ENCODE measurements at places on chromosomes 1 and 21.

- H3K36me3 ChIP-seq, result no peaks in the 10 kb centered on the region
- H3K27me3 ChIP-seq, result no peaks in the 10 kb centered on the region
These were observed 149.3 kb downstream of the HUNK start for GRCh38 chr21:32022146-32022545.

DNA sequence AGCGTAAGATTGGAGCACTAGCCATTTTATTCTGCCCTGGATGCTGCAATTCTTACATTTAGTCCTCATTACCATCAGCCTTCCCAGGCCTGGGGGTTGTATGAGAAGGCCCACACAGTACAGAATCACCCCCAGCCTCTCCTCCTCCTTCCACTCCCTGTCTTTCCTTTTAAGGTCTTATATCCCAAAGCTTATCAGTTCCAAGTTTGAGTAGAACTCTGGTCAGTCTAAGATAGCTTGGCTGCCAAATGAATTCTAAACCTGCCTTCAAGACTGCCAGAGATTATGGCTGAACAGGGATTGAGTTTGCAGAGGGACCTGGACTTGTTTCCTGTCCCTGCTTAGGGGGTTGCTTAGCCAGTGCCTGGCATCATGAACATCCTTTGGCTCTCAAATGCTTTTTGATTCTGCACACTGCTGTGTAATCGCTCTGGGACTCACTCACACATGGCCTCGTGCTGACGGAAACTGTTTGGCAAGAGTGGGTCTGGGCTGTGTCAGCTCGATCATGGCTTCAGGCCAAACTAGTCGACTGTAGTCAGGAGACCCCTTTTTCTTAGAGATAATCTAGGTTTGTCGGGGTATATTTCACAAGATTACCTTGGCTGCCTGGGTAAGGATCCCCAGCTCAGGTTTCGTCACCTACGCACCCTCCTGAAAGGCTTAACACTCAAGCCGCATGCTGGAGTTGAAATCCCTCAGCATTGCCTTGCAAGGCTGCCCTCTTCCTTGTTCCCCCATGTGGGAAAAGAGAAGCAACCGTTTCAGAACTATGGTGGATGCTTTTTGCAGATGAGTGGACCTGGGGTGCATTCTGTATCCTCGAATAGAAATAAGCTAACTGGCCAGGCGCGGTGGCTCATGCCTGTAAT lies 252.6 kb downstream of the NFIA start:
- peak overlapping the region; percentile 60 for H3K27ac ChIP-seq
- H3K36me3 ChIP-seq, result peaks cover 8% of the 10 kb centered on the region
- no peak overlapping the region for H3K4me3 ChIP-seq
- H3K27me3 ChIP-seq, result no peaks in the 10 kb centered on the region
- DNase-seq, result peak; percentile 80

GRCh38 chr1:151790940-151791651 lies 796 bp upstream of the TDRKH start:
- no peaks in the 10 kb centered on the region for H3K36me3 ChIP-seq
- H3K27ac ChIP-seq, result peak overlapping the region; percentile 71
- peaks cover 4% of the 10 kb centered on the region for H3K4me1 ChIP-seq
- no peak for DNase-seq
- H3K4me3 ChIP-seq, result peak overlapping the region; percentile 57

- H3K27me3 ChIP-seq, result no peaks in the 10 kb centered on the region
- no peak overlapping the region for H3K4me3 ChIP-seq
- H3K27ac ChIP-seq, result no peak overlapping the region
- no peaks in the 10 kb centered on the region for H3K36me3 ChIP-seq
These were observed 7.9 kb upstream of the GUCA2B start for GRCh38 chr1:42145389-42145716.

DNA sequence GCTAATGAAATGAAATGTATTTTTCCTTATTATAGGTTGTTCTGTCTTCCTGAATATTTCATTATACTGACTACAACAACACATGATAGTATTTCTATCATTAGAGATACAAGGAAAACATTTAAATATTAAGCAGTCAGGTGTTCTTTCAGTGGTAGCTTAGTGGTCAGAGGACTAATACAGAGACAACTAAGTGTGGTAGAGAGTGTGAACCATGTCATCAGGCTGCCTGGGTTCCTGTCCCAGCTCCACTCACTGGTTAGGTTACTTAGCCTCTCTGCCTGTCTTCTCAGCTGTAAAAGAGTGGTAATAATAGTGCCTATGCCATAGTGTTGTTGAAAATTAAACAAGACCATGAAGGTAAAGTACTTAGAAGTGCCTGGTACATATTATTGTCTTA lies 3.9 kb downstream of the UAP1 start:
- H3K27ac ChIP-seq, result no peak overlapping the region
- no peak for DNase-seq
- no peak overlapping the region for H3K4me3 ChIP-seq
- H3K27me3 ChIP-seq, result no peaks in the 10 kb centered on the region
- peaks cover 30% of the 10 kb centered on the region for H3K4me1 ChIP-seq
- H3K36me3 ChIP-seq, result peaks cover 8% of the 10 kb centered on the region

DNA sequence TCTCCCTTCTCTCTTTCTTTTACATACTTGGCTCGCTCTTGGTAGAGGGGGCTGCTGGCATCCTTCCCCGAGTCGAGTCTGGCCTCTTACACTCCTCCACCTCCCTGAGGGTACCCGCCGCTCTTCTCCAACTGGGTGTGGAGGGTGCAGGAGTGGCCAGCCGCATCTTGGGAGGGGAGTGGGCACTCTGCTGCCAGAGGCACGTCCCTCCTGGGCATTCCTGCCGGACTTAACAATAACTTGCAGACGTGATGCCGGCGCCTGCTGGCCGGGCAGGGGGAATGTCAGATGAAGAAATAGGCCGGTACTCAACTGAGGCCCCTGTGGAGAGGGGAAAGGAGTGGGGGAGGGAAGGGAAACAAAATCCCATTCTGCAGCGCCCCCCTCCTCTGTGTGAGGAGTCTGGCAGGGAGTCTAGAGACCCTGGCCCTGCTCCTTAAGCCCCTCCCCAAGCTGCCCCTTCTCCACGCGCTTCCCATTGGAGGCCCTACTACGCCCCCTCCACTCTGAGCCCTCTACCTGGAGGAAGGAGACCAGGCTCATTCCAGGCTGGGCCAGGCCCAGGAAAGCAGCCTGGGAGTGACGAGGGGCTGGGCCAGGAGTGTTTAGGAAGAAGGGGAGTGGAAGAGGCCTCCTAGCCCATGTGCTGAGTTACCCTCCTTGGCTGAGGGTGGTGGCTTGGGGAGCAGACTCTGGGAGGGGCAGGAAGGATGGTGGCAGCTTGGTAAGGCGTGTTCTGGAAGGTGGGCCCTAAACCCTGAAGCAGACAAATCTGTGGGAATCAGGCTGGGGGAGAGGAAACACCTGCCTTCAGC lies 1.8 kb downstream of the ATP2B4 start:
- H3K4me3 ChIP-seq, result peak overlapping the region; percentile 67
- H3K27ac ChIP-seq, result peak overlapping the region; percentile 86
- no peaks in the 10 kb centered on the region for H3K36me3 ChIP-seq
- peak; percentile 84 for DNase-seq
- peaks cover 49% of the 10 kb centered on the region for H3K4me1 ChIP-seq

DNA sequence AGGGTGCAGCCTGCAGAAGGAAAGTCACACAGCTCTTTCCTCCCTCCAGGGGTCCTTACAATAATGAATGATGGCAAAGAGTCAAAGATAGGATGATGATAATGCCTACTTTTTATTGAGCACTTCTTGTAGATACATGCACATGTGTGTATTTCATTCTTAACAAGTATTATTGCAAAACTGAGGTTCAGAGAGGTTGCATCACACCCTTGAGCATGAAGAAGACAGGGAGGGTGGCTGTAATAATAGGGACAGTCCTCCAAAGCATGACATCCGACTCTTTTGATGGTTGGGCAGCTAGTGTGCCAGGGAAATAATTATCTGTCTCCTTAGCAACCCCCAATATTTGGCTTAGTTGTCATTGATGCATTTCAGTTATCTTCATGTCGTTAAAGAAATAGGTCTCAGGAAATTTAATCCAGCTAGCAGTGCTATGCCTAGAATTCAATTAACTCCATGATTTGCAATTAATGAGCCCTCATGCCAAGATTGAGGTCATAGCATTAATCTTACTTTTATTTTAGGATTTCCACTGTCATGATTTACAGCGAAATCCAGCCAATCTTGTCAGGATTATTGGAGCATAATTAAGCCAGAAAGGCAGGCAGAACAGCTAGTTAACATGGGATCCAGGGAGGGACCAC lies 35.0 kb downstream of the DNAJC6 start:
- no peaks in the 10 kb centered on the region for H3K36me3 ChIP-seq
- no peaks in the 10 kb centered on the region for H3K4me1 ChIP-seq
- no peak overlapping the region for H3K4me3 ChIP-seq

DNA sequence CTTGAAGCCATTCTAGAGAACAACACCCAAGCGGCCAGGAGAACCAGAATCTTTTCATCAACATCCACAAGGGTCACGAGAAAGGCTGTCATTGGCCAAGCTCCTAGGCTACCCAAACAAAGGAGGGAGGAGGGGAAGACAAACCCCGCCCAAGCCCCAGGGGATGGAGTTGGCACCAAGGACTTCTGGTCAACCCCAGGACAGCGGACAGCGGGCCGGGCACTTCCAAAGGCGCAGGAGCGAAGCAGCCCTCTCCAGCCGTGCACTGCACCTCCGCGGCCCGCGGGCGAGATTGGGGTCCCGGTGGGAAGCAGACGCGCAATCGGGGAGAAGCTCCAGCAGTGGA lies at the start of gene CLIC6:
Gene CLIC6 (plus strand): TSS at position 192 of the 346 bp plus-strand sequence. CDS start 395 bp downstream, outside the sequence.
- H3K36me3 ChIP-seq, result no peaks in the 10 kb centered on the region
- peak within 1 kb of the TSS; percentile 61 for H3K4me3 ChIP-seq
- peak; percentile 75 for DNase-seq
- peaks cover 43% of the 10 kb centered on the region for H3K27me3 ChIP-seq
- peaks cover 17% of the 10 kb centered on the region for H3K4me1 ChIP-seq

GRCh38 chr1:53350853-53351767 lies 23.2 kb upstream of the LRP8 start:
- no peak overlapping the region for H3K27ac ChIP-seq
- no peaks in the 10 kb centered on the region for H3K27me3 ChIP-seq
- H3K36me3 ChIP-seq, result no peaks in the 10 kb centered on the region
- no peaks in the 10 kb centered on the region for H3K4me1 ChIP-seq
- DNase-seq, result peak; percentile 6

GRCh38 chr1:147748676-147749350 lies 11.6 kb downstream of the GJA5 start:
- H3K4me1 ChIP-seq, result no peaks in the 10 kb centered on the region
- H3K27ac ChIP-seq, result no peak overlapping the region
- no peak overlapping the region for H3K4me3 ChIP-seq

DNA sequence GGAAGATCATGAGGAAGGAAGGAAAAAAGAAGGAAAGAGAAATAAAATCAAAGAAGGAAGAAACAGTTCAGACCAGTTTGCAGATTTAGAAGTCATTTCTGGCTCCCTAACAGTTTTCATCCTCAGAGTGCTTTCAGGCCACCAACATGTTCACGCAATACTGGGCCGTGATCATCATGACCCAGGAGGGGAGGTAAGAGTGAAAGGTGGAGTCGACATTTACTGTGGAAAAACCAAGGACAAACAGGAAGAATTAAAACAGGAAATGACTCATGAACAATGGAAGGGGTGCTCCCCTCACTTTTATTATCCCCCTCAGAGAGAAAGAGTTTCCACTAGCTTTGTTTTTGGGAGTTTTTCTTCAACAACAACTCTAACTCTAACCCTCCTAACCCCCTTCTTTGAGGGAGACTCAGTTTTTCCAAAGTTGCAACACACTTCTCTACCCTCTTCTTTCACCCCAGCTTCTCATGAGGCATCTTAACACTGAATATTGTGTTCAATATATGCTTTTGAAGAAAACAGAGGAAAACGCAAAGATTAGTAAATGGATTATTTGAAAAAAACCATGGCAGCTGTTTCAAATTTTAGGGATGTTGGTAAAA lies 60.4 kb downstream of the VANGL2 start:
- H3K4me1 ChIP-seq, result no peaks in the 10 kb centered on the region
- no peak overlapping the region for H3K27ac ChIP-seq
- no peak overlapping the region for H3K4me3 ChIP-seq
- no peaks in the 10 kb centered on the region for H3K36me3 ChIP-seq
- no peak for DNase-seq

GRCh38 chr1:241131636-241132194 lies 225.3 kb downstream of the RGS7 start:
- no peaks in the 10 kb centered on the region for H3K27me3 ChIP-seq
- no peaks in the 10 kb centered on the region for H3K4me1 ChIP-seq
- DNase-seq, result no peak
- no peaks in the 10 kb centered on the region for H3K36me3 ChIP-seq
- no peak overlapping the region for H3K4me3 ChIP-seq

DNA sequence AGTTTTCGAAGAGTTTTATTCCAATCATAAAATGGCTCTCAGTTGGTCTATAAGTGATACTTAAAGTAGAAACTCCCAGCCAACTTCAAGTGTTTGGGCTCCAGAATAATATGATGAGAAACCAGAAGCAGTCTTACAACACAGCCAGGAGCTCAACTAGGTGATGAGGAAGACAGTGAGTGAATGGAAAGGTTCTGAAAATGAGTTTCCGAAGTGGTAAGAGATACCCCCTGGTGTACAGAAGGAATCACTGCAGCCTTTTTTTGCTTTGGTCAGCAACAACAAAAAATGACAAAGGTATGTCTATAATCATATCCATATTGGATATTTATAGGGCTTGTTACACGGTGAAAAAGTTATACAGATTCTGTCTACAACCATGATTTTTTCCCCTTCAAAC lies 16.5 kb downstream of the KRTAP19-1 start:
- H3K27me3 ChIP-seq, result no peaks in the 10 kb centered on the region
- no peak overlapping the region for H3K27ac ChIP-seq
- H3K4me1 ChIP-seq, result no peaks in the 10 kb centered on the region
- H3K36me3 ChIP-seq, result no peaks in the 10 kb centered on the region

GRCh38 chr1:11101347-11101746 lies 1.7 kb upstream of the EXOSC10 start:
- no peak overlapping the region for H3K4me3 ChIP-seq
- peaks cover 23% of the 10 kb centered on the region for H3K36me3 ChIP-seq
- no peak for DNase-seq
- peaks cover 12% of the 10 kb centered on the region for H3K4me1 ChIP-seq

GRCh38 chr21:16634515-16634914 lies 878.3 kb upstream of the CXADR start:
- no peak overlapping the region for H3K27ac ChIP-seq
- no peak overlapping the region for H3K4me3 ChIP-seq
- H3K36me3 ChIP-seq, result no peaks in the 10 kb centered on the region
- DNase-seq, result no peak
- H3K4me1 ChIP-seq, result no peaks in the 10 kb centered on the region
- no peaks in the 10 kb centered on the region for H3K27me3 ChIP-seq

- no peak overlapping the region for H3K4me3 ChIP-seq
- no peak overlapping the region for H3K27ac ChIP-seq
- H3K36me3 ChIP-seq, result no peaks in the 10 kb centered on the region
- H3K27me3 ChIP-seq, result no peaks in the 10 kb centered on the region
These were observed 3.0 kb upstream of the ATP1B1 start for GRCh38 chr1:169103480-169103893.

GRCh38 chr1:245489838-245490237 lies 335.1 kb downstream of the KIF26B start:
- no peak for DNase-seq
- no peak overlapping the region for H3K27ac ChIP-seq
- no peaks in the 10 kb centered on the region for H3K4me1 ChIP-seq
- H3K36me3 ChIP-seq, result no peaks in the 10 kb centered on the region

- DNase-seq, result no peak
- no peak overlapping the region for H3K4me3 ChIP-seq
- H3K4me1 ChIP-seq, result no peaks in the 10 kb centered on the region
- H3K27me3 ChIP-seq, result no peaks in the 10 kb centered on the region
- H3K36me3 ChIP-seq, result no peaks in the 10 kb centered on the region
These were observed 45.3 kb downstream of the SETD4 start for GRCh38 chr21:36015045-36015444.

- DNase-seq, result peak; percentile 96
- H3K27ac ChIP-seq, result peak overlapping the region; percentile 97
- no peaks in the 10 kb centered on the region for H3K36me3 ChIP-seq
- no peaks in the 10 kb centered on the region for H3K27me3 ChIP-seq
- peak overlapping the region; percentile 45 for H3K4me3 ChIP-seq
These were observed 7.3 kb downstream of the TMEM82 start for GRCh38 chr1:15749399-15750291.
